Activated naive CD8-positive, alpha-beta T cell treated with anti-CD3 and anti-CD28 coated beads, Interleukin-2, amount 10 ng/mL, durations not matched to agents 7 days and 5 days (primary cell): ENCODE measurements at places on chromosomes 3 and 15.

DNA sequence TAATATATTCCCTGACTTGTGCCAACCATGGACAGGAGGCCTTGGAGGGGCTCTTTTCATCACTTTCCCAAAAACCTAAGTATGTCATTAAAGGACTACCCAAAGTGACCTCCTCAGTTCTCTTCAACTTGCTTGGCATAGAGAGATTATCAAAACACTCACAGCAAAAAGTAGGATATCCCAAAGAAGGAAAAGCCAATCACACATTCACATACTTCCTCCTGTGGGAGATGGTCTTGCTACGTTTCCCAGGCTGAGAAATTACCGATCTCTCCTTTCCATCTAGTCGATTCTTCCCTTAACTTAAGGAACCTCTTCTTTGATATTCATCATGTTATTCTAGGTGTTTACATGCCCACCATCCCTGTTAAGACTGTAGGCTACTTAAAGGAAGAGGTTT, 9.1 kb downstream of the DPPA4 start:
- DNase-seq = no peak
- no peaks in the 10 kb centered on the region for H3K27me3 ChIP-seq
- H3K36me3 ChIP-seq = no peaks in the 10 kb centered on the region
- no peak overlapping the region for H3K4me3 ChIP-seq
- no peaks in the 10 kb centered on the region for H3K4me1 ChIP-seq
- H3K27ac ChIP-seq = no peak overlapping the region

DNA sequence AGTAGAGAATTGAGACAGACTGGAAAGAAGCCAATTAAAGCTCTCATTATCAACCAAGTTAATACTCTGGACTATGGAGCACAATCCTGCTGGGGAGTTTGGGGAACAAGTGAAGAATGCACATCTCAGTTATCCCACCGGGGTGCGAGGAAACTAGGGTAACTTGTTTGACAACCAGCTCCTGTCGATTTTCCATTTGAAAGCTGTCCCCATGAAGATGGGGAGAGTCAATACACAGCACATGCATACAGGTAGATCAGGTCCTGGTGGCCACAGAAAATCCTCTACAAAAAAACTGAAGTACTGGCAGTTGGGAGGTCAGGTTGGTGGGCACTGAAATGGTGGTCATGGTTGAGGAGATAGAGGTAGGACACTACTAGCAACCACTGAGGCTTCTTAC, 25.7 kb upstream of the GRAMD1C start:
- H3K27ac ChIP-seq = no peak overlapping the region
- no peak for DNase-seq

- no peak overlapping the region for H3K27ac ChIP-seq
- no peaks in the 10 kb centered on the region for H3K4me1 ChIP-seq
- peaks cover 12% of the 10 kb centered on the region for H3K27me3 ChIP-seq
- no peak for DNase-seq
- H3K4me3 ChIP-seq = no peak overlapping the region
- no peaks in the 10 kb centered on the region for H3K36me3 ChIP-seq
Observed at GRCh38 chr15:38193496-38193895, 59.1 kb upstream of the SPRED1 start.

- H3K4me1 ChIP-seq = no peaks in the 10 kb centered on the region
- no peaks in the 10 kb centered on the region for H3K27me3 ChIP-seq
- no peak overlapping the region for H3K4me3 ChIP-seq
- no peak for DNase-seq
- H3K36me3 ChIP-seq = no peaks in the 10 kb centered on the region
- no peak overlapping the region for H3K27ac ChIP-seq
Observed at GRCh38 chr3:82354228-82354627, 592.8 kb upstream of the GBE1 start.

DNA sequence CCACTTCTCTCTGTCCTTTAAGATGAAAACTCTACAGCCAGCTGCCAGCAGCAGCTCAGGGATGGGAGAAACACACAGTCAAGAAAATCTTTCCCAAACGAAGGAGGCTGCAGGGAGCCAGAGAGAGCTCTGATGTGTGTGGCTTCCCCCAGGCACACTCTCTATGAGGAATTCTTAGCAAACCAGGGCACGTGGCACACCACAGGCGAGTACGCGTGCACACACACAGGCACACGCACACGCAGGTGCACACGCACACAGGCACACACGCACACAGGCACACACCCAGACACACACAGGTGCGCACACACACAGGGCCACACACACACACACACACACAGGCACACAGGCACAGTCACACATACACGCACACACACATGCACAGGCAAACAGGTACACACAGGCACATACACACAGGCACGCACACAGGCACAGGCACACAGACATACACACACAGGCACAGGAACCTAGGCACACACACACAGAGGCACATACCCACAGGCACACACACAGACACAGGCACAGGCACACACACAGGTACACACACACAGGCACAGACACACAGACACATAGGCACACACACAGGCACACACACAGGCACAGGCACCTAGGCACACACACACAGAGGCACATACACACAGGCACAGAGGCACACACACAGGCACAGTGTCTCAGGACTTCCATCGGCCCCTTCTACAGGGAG, 91.5 kb upstream of the ATP2B2 start:
- H3K27ac ChIP-seq = no peak overlapping the region
- H3K4me3 ChIP-seq = no peak overlapping the region
- peaks cover 18% of the 10 kb centered on the region for H3K27me3 ChIP-seq
- no peaks in the 10 kb centered on the region for H3K4me1 ChIP-seq

DNA sequence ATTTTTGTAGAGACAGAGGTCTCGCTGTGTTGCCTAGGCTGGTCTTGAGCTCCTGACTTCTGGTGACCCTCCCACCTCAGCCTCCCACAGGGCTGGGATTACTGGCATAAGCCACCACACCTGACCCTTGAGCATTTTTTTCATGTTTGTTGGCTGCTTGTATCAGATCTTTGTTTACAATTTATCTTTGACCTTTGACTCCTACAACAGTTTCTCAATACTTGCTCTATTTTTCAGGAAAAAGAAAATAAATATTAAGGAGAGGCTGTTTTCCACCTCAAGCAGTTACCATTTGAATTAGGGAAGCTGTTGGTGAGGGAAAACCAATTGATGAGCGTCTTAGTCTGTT, 44.5 kb downstream of the LIMD1 start:
- H3K4me1 ChIP-seq = peaks cover 14% of the 10 kb centered on the region
- H3K27me3 ChIP-seq = no peaks in the 10 kb centered on the region
- H3K27ac ChIP-seq = no peak overlapping the region
- H3K4me3 ChIP-seq = no peak overlapping the region

- peaks cover 59% of the 10 kb centered on the region for H3K4me1 ChIP-seq
- no peaks in the 10 kb centered on the region for H3K27me3 ChIP-seq
- no peak for DNase-seq
Observed at GRCh38 chr15:41777421-41777973, 3.2 kb downstream of the MAPKBP1 start.

DNA sequence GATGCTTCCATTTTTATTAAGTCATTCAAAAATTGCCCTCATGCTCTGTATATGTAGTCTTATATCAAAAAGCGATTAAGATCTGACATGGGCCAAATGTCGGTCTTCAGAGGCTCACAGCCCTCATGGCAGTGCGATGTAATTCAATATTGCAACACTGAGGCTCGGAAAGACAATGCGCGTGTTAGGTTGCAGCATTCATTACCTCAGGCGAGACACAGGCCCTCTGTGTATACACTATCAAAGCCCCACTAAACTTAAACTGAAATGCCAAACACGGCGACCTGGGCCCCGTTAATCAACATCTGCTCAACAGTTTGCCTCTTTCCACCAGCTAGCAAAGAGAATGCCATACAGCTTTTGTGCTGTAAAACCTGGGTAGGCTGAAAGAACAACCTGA, 413.4 kb downstream of the ERC2 start:
- DNase-seq = no peak
- no peaks in the 10 kb centered on the region for H3K4me1 ChIP-seq
- H3K4me3 ChIP-seq = no peak overlapping the region
- H3K27ac ChIP-seq = no peak overlapping the region
- H3K36me3 ChIP-seq = no peaks in the 10 kb centered on the region
- H3K27me3 ChIP-seq = no peaks in the 10 kb centered on the region

DNA sequence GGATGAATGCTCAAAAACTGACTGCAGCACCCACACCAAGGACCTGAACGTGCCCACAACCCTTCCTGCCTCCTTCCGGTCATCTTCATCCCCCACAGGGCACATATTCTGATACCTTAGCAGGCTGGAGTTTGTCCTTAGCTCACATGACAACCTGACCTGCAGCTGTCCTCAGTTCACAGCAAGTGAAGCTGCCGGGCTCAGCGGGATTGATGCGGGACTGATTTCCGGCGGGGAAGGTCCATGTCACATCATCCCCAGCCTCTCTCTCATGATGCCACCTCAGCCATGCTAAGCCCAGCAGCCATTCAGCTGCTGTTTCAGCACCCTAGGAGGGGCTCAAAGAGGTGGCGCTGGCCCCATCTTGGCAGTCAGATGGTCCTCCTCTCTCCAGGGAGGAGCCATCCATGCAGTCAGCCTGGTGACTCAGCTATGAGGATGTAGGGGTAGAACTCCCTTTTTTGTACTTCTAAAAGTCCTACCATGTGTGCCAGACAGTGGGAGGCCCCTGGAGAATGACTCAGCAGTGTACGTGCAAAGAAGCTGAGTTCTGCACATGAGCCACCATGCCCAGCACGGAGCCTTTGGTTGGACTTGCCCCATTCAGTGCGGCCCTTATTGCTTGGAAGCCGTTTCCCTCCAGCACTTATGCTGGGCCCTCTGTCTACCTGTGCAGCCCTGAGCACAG, 9.5 kb downstream of the CA12 start:
- DNase-seq = no peak
- no peak overlapping the region for H3K4me3 ChIP-seq
- H3K4me1 ChIP-seq = peaks cover 9% of the 10 kb centered on the region
- H3K27ac ChIP-seq = no peak overlapping the region
- no peaks in the 10 kb centered on the region for H3K27me3 ChIP-seq

- DNase-seq = no peak
- H3K27me3 ChIP-seq = no peaks in the 10 kb centered on the region
- H3K4me3 ChIP-seq = no peak overlapping the region
- peaks cover 33% of the 10 kb centered on the region for H3K36me3 ChIP-seq
Observed at GRCh38 chr3:182957676-182958266, 22.6 kb downstream of the DCUN1D1 start.

GRCh38 chr3:32502946-32503286, 264 bp upstream of the CMTM6 start:
- DNase-seq = no peak
- H3K27me3 ChIP-seq = no peaks in the 10 kb centered on the region
- peak overlapping the region; percentile 99 for H3K4me3 ChIP-seq

DNA sequence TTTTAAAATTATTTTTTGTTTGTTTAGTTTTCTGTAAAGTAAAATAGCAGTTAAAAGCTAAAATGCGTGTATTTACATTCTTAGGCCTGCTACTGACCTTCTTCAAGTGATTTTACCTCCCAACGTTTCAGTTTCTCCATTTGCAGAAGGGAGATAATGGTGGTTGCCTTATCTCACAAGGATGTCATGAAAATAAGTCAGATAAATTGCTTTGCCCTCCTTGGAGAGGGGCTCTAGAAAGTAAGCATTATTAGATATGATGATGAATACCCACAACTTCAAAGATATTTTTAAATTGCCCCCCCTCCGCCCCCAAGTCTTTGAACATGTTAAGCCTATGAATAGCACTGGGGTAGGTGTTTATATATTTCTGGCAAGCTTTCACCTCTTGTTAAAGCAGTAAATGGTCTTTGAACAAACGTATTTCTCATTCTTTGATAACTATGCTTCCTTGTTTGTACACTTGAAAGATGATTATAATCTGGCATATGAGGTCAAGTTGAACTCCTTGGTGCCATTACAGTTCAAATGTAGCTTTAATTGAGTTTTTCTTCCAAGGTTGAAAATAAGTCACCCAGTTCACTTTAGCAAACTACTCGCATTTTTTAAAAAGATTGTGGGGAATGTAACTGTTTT, 6.4 kb downstream of the TERC start:
- no peak overlapping the region for H3K4me3 ChIP-seq
- no peak for DNase-seq
- H3K27me3 ChIP-seq = no peaks in the 10 kb centered on the region
- H3K27ac ChIP-seq = no peak overlapping the region

DNA sequence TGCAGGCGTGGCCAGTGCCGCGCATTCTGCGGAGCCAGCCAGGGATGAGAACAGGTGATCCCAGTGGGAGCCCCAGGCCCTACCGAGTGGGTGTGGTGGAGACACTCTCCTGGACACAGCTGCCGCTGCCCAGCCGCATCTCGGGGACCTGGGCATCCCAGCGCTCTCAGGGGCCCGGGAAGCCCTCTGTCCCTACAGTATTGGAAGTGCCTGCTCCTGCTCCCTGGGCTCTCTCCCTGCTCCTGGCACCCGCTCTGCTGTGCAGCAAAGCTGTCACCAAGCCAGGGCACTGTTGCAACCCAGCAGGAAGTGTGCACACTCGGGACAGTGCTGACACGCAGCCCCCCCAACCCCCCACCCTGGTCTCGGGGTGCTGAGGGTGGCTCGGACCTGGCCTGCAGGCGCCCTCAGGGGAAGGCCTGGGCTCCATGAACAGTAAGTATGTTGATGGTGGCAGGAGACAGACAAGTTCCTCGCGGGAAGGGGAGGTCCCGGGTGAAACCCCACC, 1177.4 kb upstream of the GBE1 start:
- no peaks in the 10 kb centered on the region for H3K4me1 ChIP-seq
- H3K27ac ChIP-seq = no peak overlapping the region
- no peaks in the 10 kb centered on the region for H3K36me3 ChIP-seq
- DNase-seq = no peak

DNA sequence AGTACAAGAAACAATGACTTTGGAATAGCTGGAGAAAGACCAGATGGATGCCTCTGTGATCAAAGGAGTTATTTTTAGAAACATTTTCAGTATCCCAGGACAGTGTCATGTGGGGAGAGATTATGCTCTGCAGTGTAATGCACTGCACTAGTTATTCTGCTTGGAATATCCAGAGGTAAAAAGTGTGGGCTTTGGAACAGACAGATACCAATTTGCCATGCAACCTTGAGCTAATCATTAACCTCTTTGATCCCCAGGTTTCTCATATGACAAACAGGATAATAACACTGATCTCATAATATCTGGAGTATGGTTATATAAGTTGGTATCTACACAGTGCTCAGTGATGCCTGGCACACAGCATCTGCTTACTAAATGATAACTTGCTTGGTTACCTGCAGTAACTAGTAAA, 12.2 kb upstream of the SLC7A14 start:
- H3K4me1 ChIP-seq = no peaks in the 10 kb centered on the region
- no peak for DNase-seq
- no peak overlapping the region for H3K27ac ChIP-seq
- H3K4me3 ChIP-seq = no peak overlapping the region
- no peaks in the 10 kb centered on the region for H3K36me3 ChIP-seq
- peaks cover 5% of the 10 kb centered on the region for H3K27me3 ChIP-seq

- no peaks in the 10 kb centered on the region for H3K4me1 ChIP-seq
- H3K27me3 ChIP-seq = peaks cover 2% of the 10 kb centered on the region
Observed at GRCh38 chr3:8183627-8184026, 318.0 kb upstream of the LMCD1 start.

- H3K27ac ChIP-seq = no peak overlapping the region
- no peak for DNase-seq
- H3K4me3 ChIP-seq = no peak overlapping the region
Observed at GRCh38 chr3:94299716-94300115, 236.9 kb downstream of the NSUN3 start.

GRCh38 chr3:129233538-129233937, 15.9 kb upstream of the COPG1 start:
- peaks cover 4% of the 10 kb centered on the region for H3K36me3 ChIP-seq
- H3K27ac ChIP-seq = peak overlapping the region; percentile 84
- H3K27me3 ChIP-seq = no peaks in the 10 kb centered on the region
- peaks cover 48% of the 10 kb centered on the region for H3K4me1 ChIP-seq
